ENCODE measurements at places on chromosomes 12 and 14.

- DNase-seq = no peak
Measured at GRCh38 chr12:12716151-12716792, 896 bp upstream of the CDKN1B start.

DNA sequence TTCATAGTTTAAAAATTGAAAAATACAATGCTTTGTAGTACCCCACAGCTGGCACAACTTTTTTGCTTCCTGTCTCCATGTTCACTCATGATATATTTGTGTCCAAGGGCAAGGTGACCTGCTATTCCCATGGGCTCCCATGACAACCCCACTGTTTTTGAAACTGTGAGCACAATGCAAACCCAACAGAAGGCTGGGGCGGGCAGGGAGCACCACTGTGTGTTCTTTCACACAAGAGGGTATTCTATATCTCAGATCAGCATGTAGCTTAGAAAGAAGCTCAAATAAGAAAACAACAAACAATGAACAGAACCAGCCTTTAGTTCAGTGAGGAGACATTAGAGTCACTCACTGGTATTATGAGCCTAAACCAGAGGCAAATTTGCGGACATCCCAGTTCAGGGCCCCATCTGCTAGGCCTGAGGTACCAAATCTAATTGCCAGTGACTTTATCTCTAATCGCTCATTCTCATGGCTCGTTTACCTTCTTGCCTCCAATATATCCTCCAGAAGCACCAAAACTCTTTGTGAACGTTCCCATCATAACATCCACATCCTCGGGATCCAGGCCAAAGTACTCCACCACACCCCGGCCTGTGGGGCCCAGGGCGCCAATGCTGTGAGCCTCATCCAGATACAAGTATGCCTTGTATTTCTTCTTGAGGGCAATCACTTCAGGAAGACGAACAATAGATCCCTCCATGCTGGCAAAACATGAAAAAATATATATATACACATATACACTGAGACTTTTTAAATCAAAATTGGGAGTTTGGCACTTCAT is 56.4 kb upstream of the ISM2 start:
- no peak for DNase-seq

GRCh38 chr12:39037115-39037514 is 131.7 kb upstream of the CPNE8 start:
- DNase-seq = no peak

DNA sequence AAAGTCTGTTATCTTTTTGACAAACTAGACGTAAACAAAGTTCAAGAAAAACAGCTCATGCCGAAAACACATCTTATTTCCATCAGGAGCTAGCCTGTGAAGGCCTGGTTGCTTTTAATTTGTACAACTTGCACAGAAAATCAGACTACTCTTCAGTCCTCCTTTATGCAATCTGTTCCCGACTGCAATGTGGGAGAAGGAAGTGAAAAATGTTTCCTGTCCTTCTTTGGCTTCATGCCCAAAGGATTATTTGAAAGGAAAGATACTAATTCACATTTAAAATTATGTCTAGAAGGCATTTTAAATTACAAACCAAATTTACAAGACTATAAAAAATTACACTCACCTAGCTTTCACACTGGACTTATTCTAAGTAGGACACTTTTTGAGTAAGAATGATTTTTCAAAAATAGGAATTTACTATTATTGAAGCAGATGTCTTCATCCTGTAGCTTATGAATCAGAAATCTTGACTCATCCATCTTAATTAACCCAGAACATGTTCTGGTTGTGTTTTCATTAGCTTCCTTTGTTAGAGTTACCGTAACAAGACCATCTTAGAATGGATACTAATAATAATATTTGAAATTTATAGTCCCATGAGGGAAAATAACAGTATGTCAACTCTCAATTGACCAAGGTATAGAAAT is 272.6 kb downstream of the PRKD1 start:
- no peak for DNase-seq

- no peak for DNase-seq
Measured at GRCh38 chr12:33588725-33589405, 149.2 kb upstream of the SYT10 start.

GRCh38 chr12:18946106-18946505 is 183.4 kb upstream of the PLEKHA5 start:
- DNase-seq = no peak

DNA sequence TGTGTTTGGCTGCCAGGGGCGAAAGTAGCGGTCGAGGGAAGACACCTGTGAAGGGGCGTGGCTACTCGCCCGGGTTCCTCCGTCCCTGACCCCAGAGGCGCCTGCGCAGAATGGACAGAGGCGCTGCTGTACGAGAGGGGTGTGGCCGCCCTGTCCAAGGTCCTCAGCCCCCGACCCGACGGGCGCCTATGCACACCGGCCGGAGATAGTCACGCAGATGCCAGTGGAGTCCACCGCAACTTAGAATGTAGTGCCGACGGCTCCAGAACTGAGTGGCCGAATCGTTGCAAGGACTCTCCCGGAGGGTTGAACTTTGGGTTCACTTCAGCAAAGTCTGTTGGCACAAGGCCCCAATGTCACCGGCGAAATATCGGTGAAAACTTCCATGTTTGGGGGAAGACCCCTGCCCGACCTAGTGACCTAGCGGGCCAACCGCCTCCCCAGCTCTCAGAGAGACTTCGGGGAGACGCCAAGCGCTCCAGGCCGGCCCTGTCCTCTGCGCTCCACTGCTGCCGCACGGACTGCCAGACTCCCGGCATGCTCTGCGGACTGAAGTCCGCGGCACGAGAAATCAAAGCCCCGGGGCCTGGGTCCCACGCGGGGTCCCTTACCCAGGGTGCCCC is 541 bp upstream of the RNU6-7 start:
- peak; percentile 80 for DNase-seq

- DNase-seq = no peak
Measured at GRCh38 chr12:110816779-110817178, 30.0 kb upstream of the CCDC63 start.

DNA sequence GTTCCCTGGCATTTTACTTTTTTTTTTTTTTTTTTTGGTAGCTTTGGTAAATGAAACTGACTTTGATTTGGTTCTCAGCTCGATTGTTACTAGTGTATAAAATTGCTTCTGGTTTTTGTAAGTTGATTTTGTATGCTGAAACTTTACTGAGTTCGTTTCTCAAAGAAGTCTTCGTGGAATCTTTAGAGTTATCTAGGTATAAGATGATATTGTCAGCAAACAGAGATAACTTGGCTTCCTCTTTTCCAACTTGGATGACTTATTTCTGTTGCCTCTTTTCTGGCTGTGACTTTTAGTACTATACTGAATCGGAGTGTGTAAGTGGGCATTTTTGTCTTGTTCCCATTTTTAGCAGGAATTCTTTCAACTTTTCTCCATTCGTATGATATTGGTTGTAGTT is 28.1 kb downstream of the USP15 start:
- no peak for DNase-seq

DNA sequence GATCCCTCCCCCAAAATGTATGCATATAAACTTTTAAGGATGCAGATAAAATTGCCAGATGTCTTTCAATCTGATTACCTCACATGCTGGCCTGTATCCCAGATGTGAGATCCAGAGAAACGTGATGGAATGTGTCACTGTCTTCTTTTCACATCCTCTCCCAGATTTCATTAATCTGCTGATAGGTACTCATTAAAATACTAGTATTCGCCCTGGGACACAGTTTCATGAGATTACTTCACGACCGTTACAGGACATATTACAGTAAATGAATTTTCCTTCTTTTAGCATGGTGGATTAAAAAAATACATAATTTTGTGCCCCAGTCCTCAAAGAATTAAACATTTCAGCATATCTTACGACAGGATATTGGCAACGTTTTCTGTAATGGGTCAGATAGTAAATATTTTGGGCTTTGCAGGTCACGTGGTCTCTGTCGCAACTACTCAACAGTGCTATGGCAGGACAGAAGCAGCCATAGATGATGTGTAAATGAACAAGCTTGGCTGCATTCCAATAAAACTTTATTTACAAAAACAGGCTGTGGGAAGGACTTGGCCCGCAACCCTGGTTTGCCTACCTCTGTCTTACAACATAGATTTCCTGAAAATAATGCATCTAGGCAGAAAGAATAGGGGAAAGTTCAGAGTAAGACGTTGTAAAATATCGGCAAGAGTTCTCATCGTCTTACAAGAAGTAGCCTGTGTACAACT is 156.0 kb upstream of the DIO3 start:
- no peak for DNase-seq

GRCh38 chr12:103840462-103840875 is 565 bp downstream of the NT5DC3 start:
- DNase-seq = peak; percentile 28

DNA sequence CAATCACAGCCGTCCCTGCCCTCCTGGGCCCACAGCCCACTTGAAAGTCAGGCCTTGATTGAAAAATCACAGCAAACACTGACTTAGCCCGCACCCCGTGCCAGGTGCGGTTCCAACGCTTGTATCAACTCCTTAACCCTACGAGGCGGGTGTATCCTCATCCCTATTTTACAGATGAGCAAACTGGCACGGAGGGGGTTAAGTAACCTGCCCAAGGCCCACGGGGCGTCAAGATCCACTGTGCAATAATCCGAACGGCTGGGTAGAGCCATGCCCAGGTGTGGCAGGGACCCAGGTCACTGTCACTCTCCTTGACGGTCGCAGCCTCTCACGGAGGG is 583 bp downstream of the DNAH10 start:
- DNase-seq = no peak

DNA sequence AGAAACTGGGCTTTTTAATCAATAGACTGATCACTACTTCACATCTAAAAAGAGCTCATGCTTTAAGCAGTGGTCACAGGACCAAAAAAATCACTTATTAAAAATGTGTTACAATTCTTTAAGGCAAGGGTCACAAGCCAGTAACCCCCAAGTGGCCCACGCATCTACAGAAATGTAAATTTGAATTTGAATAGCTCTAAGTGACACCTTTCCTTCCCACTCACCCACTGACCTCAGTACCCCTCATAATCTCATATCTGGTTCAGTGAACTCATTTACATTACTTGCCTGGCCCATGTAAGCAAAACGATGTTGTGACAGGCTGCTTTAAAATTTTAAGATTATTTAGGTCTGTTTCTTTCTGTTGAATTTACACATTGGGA is 27.4 kb downstream of the NELL2 start:
- no peak for DNase-seq

GRCh38 chr14:74829251-74829650 is 46.7 kb downstream of the PROX2 start:
- no peak for DNase-seq

DNA sequence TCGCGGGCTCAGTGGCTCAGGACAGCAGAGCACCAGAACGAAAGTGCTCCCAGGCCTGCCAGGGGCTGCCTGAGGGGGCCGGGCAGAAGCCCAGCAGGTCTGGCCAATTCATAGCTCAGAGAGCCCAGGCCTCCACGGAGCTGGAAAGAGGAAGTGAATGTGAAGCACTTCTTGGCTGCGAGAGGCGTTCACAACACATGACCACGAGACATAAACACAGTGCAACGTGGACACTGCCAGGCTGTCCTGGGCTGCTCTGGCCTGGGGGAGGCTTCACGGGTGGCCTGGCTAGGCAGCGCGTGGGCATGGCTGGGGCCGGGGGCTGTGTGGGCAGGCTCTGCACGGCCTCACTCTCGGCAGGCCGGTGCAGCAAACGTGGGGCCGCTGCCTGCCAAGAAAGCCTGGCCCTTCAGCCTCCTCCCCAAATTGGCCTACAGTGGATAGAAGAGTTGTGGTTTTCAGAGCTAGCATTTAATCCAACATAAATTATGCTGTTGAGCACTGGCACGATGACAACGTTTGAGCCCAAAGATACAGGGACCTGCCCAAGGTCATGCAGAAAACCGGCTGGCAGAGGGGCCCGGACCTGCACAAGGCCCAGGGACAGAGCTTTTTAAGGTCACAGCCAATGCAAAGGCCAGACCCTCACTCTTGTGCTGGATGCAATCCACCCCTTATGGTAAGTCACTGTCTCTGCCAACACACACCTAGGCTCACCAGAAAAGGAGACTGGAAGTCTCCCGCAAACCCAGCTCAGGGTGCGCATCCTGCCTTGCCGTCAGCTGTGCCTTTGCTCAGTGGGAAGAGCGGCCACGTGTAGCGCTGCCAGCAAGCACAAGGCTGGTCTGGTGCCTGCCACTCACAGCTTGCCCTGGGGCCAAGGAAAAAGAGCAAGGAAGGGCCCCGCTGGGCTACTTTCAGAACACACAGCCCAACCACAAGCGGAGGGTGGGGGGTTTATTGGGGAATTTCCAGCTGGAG is 8.6 kb downstream of the SLC25A29 start:
- no peak for DNase-seq

DNA sequence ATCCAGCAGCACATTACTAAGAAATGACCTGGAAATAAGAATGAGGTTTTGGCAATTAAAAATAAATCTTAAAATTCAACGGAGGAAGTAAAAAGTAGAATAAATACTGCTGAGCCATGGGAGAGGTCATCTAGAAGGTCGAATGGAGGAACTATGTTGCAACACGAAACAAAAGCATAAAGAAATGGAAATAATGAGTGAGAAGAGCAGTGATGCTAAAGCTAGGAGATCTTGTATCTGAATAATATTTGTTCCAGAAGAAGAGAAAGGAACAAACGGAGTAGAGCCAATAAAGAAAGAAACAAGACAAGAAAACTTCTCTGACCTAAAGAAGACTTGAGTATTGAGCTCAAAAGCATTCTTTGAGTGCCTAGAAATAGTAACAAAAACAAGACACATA is 6.6 kb upstream of the KRT7 start:
- no peak for DNase-seq

DNA sequence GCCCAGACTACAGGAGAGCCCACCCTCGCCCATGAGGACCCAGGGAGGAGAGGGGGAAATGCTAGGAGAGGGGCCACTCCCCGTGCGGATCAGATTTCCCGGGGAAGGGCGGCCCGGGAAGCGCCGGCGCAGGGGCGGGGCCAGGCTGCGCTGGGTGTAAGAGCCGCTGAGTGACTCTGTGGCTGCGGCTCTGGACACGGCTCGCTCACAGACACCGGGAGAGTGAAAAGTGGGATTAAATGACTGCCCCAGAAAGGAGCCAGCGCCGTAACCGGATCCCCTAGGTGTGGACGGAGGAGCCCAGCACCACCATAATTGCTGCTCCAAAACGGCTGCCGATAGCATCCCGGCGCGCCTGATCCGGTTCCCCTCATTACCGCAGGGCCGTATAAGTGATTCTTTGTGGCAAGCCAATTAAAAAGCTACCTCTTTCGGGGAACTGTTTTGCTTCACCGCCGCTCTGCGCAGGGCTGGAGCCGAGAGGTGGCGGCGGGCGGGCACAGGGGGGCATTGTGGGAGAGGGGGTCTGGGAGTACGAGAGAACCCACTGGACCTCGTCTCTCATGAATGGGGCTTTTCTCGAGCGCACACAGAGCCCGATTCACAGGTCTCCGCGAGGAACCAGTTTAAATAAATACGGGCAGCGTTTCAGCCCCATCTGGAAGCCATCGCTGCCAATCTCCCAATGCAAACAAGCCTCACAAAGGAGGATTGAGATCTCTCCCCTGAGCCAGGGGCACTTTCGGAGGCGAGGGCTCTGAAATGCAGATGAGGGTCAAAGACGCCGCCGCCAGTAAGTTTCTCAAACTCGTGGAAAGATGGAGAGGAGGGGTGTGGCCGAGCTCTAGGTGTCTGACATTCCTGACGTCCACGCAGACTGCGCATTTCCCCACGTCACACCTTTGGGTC is 2.5 kb downstream of the COL2A1 start:
- no peak for DNase-seq
